ENCODE measurements at places on chromosomes 5 and 9. TPM values are rescaled to one million over a fixed set of nuclear protein-coding genes. Genes with fewer than 3 reads are reported as not detected.
A peak's percentile ranks its signal among the peaks of the same experiment; 100 is the strongest.

The NCS1 gene
- 44.3 TPM for polyA plus RNA-seq

The IFNB1 gene
- not detected for polyA plus RNA-seq

DNA sequence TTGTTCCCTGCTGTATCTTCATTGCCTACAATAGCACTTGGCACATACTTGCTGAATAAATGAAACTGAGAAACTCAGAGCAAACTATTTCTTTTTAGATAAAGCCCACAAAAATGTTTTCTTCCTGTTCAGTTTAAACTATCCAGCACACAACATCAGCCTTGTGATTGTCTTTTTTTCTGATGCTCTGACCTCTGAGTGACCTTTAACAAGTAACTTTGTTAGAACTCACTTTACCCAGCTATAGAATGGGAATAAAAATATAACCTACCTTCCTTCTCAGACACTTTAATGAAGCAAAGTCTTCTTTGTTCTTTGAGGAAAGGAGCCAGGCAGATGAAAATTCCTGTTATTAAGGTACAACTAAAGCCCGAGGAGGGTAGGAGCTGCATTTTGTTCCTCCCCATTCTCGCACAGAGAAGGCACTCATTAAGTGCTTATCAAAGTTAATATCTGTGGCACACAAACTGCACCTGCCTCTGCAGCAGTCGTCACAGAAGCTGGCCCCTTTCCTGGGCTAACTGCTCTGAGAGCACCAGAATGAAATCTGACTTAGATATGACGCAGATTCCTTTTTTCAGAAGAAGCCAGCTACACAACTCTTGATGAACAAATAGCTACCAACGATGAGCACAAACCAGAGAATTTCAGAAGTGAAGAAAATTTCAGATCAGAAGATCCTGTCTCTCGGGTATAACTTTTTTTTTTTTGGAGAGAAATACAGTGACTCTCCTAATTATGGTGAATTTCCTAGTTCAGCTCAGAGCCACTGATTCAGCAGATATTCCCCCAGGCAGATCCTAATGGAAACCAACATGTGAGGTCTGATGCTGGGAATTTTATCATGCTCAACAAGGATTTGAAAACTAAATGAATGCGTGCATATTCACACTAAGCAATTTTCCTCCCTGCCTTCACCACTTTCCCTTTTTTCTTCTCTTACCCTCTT is 31.0 kb upstream of the NR3C1 start:
- peak; percentile 11 for DNase-seq

The ANKRD34B gene
- polyA plus RNA-seq, result 0.32 TPM

DNA sequence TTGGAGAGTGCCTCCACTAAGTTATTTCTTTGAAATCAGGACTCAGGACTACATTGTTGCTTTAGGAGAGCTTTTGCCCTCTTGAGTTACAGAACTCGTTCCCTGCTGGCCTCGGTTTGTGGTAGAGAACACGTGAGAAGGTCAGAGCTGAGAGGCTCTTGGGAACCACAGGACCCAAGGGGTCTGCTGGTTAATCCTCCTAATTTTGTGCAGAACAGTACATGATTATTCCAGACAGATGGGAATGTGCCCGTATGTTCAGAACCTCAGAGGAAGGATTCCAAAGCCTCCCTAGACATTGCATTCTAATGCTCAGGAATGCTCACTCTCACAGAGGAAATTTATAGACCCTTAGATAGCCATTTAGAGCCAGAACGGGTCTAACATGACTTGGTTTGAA is 25.2 kb upstream of the BASP1 start:
- DNase-seq, result no peak

The SPACA9 gene
- 2.6 TPM for polyA plus RNA-seq

The MOB3B gene
- 3.8 TPM for polyA plus RNA-seq

The SLC26A2 gene
- 10.7 TPM for polyA plus RNA-seq

DNA sequence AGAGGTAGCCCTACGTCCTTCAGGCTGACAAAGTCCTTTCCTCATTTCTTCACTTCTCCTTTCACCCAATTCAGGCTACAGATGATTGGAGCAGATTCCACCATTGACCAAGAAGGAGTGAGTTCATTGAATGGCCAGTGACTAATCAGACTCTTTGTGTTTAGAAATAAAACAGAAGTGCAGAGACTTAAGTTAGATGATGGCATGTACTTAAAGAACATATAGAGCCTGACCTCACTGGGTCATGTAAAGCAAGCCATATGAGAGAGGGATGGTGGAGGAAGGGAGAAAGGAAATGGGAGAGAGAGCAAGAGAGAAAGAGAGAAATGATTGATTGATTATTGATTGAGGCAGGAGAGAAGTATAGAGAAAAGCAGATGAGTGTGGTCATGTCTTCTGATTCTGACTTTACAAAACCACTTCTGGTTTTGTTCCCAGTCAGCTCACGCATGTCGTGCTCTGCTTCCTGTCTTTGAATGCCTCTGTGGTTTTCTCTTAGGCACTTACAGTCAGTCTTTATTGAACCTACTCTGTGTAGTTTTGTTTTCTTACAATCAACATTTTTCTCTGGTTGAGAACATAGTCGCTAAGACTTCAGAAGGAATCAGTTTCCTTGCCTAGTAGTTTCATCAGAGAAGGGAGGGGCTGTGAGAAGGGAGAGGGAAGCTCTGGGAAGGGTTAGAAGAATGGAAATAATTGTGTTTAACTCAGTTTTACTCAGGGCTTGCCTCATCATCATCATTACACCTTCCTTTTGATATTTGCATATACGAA is 149.2 kb upstream of the KLF9 start:
- DNase-seq, result peak; percentile 31

GRCh38 chr5:94849821-94850736 is 231.6 kb downstream of the SLF1 start:
- peak; percentile 44 for DNase-seq

DNA sequence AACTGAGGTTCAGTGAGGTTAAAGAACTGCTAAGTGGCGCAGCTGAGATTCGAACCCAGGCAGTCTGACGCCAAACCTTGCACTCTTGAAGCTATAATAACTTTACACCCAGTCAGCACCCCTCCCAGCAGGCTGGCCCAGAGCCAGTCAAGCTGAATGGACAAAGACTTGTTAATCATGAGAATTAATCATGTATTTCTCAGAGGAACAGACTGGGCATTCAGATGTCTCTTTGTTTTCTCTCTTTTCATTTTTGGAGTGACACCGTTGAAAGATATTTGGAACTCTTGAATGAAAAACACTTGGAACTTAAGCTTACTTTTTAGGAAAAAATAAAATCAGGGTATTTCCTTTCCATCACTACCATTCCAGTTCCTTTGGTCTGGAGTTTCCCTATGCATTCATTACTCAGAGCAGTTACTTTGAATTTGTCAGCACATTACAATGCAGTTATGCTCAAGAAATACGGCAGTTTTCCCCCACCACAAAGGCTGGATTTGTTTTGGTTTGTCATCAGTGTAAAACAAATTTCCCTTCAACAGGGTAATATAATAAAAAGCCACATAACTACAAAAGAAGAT is 22.6 kb upstream of the MAMDC2 start:
- DNase-seq, result peak; percentile 60

DNA sequence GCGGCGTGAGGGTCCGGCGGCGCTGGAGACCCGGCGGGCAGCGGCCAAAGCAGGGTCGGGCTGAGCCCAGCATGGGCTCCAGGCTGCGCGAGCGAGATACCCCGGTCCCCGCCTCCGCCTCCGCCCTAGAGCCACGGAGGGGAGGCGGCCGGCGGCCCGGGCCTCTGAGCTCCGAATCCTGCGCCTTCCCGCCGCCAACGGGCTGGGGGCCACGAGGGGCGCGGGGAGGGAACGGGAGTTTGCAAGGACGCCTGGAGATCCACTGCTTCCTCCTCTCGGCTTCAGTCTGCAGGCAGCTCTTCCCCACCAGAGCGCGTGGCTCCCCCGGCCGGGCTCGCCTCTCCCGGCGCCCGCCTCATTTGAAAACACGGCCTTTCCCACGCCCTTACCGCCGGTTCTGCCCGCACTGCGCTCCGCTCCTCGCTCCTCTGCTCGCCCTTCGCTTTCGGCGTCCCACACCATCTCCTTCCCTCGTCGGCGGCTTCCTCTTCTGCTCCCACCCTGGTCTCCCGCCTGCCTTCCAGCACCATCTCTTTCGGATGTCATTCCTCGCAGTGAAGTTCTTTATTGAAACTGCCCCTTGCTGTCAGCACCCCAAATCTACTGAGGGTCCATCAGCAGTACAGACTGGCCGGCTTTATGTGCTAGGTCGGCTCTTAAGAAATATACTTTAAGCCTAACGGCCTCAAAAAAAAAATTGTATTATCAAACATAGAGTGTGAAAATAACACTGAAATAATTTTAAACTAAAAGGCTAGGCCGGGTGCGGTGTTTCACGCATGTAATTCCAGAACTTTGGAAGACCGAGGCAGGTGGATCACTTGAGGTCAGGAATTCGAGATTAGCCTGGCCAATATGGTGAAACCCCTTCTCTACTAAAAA is 105.0 kb upstream of the FAM120A start:
- DNase-seq, result peak; percentile 4

The PHYHD1 gene
- polyA plus RNA-seq, result 38.0 TPM

The DMRTA1 gene
- polyA plus RNA-seq, result 0.04 TPM

The LCN6 gene
- polyA plus RNA-seq, result 0.33 TPM

DNA sequence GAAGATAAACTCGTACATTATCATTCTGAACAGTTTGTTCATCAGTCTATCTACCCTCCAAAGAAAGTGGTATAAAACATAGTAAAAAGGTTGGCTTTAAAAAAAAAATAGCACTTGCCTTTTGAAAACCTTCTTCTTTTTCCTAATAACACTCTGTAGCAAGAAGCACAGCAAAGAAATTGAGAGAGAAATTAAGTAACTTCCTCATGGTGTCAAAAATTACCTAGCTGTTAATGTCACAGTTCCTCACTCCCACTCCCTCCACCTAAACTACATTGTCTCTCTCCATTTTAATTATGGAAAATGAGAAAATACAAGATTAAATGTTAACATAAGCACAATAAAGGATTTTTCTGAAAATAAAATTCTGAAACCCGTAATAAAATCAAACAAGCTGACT is 72.2 kb downstream of the CERT1 start:
- DNase-seq, result no peak

DNA sequence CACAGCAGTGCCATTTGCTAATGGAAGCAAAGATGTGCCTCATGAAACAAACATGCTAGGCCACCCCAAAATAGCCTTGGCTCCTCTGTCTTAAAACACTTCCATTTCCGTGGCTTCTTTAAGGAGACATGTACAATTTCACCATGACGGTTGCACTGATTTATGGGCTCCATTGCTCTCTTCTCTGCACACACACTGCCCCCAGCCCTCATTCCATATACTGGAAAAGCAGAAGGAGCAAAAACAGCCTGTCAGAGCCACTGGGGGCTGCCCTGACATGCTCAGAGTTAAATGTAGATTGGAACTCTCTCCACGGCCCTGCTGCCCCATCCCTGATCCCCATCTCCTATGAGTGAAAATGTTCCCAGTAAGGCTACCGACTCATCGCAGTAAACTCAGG is 114.8 kb downstream of the ROR2 start:
- no peak for DNase-seq

DNA sequence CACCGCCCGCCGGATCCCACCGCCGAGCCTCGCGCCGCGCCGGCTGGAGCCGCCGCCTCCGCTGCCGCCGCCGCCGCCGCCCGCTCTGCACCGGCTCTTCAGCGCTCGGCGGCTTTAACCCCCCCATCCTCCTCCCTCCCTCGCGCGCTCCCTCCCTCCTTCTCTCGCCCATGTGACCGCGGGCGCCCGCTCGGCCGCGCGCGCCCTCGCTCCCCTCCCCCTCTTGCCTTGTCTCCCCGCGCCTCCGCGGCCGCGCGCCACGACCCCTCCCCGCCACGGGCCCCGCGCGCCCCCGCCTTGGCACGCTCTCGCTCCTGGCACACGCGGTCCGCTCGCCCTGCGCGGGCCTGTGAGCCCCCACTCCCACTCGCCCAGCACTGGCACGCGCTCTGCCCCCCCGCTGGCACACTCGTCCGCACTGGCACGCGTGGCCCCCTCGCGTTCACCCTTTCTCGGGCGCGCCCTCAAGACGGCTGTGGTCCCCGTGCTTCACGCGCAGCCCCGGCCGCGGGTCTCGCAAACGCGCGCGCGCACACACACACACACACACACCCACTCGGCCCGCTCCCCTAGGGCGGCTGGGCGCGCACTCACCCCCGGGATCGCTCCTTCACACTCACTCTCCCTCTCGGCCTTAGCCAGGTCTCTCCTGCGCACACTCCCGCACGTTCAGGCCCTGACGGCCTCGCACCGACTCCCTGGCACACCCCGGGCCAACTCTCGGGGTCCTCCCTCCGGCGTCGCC is at the start of gene CNTFR:
TSS of gene CNTFR (minus strand) at position 89 of the 745 bp plus-strand sequence. CDS start 20,743 bp downstream, outside the sequence.
- DNase-seq, result no peak

DNA sequence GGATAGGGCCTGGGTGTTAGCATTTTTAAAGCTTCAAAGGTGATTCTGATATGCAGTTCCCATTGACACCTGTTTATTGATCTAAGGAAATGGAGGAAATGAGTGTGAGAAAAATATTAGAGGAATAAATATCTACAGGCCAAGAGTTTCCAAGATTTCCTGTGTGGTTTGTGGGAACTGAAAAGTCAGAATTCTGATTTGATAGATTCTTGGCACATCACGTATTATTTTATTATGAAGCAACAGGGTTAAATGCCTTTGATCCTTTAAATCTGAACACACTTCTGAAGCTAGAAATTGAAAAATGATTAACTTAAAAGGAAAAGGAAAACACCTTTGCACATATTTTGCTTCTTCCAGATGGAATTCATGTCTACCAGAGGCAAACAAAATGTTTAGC is 113.7 kb downstream of the CD180 start:
- DNase-seq, result no peak

DNA sequence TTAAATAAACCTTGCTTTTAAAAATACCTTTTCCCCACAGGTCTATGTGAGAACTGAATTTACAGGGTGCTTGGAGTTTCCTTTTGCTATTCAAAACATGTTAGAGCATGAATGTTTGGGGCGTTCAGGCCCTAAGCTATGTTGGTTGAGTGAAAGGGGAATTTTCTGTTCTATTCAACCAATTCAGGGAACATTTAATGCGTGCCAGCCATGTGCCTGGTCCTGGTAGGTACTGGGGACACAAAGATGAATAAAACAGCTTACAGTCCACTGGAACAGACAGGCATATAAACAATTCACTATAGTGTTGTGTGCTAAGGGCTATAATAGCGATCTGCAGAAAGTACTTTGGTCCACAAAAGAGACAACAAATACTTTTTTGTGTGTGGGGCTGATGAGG is 108.5 kb downstream of the ZSWIM6 start:
- DNase-seq, result no peak

GRCh38 chr5:42768106-42768504 is 11.5 kb downstream of the CCDC152 start:
- DNase-seq, result no peak

GRCh38 chr5:64666078-64666477 is 24.2 kb upstream of the SHISAL2B start:
- no peak for DNase-seq

The PCDH1 gene
- 17.1 TPM for polyA plus RNA-seq

- no peak for DNase-seq
Measured at GRCh38 chr5:151023047-151023615, 2.7 kb downstream of the GPX3 start.

- peak; percentile 53 for DNase-seq
Measured at GRCh38 chr9:106693558-106693957, 169.4 kb upstream of the ZNF462 start.

The TMEM215 gene
- polyA plus RNA-seq, result 1.7 TPM

GRCh38 chr5:158698768-158699284 is 400.9 kb downstream of the EBF1 start:
- no peak for DNase-seq

Measured in muscle of back (tissue), 13 donors.